Smooth muscle cell of the brain vasculature (primary cell): ENCODE measurements at places on chromosomes 16 and 17.
A peak's percentile ranks its signal among the peaks of the same experiment; 100 is the strongest.

- DNase-seq, result no peak
Measured at GRCh38 chr16:66365651-66366050, 840 bp upstream of the CDH5 start.

DNA sequence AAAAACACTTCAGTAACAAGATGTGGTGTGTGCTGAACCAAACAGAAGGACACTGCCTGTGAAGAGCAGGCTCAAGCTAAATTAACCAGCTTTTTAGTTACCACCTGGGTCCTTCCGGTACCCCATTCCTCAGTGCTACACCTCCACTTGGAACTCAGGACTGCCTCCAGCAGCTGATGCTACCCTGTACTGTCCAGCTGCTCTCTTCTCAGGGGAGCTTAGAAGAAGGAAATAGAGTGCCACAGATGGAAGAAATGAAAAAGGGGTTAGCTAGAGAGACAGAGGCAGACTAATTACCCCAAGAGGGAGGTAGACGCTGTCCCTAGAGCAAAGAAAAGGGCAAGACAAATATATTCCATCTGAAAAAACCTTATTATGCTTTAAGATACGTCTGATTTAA, 5.7 kb downstream of the MED13 start:
- no peak for DNase-seq

DNA sequence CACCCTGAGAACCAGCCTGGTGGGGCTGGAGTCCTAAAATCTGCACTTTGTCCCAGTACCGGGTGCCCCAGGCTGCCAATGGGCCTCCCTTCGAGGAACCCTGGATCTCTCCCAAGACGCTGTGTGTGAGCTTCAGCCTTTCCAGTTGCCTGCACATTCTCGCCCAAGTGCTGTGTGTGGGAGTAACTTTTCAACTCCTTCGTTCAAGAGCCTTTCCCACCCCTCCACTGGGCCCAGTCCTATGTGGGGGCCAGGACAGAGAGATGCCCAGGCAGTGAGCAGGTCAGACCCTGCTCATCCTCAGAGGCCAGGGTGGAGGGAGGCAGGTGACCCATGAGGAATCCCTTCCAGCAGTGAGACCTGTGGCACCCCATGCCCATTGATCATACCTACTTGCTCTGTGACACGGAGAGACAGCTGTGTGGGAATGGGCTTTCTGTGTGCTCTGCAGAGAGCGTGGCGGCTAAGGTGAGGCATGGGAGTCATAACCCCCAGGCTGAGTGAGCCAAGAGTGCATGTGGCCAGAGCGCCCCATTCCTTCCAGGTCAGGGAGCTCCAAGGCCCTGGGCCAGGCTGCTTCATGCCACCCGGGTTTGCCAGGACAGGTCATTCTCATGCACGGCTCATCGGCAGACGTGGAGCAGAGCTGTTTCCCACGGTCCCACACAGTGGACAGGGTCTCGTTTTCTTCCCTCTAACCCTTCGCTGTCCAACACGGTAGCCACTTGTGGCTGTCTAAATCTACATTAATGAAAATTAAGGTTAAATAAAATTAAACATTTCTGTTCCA, 154.4 kb downstream of the CLEC16A start:
- DNase-seq, result no peak

DNA sequence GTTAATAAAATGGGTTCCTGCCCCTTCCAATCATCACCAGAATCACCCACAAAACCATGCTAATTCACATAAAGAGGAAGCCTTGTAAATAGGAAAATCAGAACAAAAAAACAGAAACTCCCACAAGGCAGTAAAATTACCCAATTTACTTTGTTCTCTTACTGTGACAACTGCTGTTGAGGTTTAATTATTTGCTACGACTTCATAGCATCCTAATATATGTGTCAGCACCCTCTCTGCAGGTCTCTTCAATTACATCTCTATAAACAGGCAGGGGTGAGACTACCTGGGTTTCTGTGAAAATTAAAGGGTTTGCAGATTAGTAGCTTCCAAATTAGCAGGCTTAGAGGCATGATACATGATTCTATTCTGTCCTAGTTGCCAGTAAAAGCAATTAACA, 2.7 kb downstream of the WDR59 start:
- no peak for DNase-seq

- no peak for DNase-seq
Measured at GRCh38 chr16:80319181-80319580, 221.6 kb upstream of the DYNLRB2 start.

- no peak for DNase-seq
Measured at GRCh38 chr17:2566056-2566455, 27.4 kb upstream of the PAFAH1B1 start.

DNA sequence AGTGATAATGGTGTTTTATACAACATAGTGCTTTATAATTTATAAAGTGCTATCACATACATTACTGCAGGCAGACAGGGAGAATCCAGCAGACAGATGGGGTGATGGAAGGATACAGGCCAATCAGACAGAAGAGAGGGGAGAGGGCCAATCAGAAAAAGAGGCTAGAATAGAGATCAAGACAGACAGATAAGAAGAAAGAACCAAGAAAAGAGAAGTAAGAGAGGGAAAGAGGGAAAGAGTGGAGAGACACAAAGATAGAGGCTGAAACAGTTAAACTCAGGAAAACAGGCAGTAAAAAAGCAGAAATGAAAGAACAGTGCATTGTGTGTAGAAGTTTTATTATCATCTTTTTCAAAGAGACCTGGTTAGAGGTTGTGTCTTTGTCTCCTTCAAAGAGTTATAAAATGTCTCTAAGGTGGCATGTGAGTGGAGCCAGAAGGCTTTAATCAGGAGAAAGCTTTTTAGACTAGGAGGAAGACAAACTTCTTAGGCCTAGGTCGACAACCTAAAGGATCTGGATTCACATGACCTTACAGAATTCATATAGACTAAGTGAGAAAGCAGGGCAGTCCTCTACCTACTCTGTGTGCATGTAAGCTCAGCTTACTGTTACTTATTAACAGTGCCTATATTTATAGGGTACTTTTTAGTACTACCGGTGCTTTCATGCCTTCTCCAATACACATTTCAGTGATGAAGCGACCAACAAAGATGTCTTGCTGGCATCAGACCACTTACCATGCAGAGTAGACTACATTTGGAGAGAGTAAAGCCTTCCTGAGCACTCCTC, 8.3 kb upstream of the CHD3 start:
- no peak for DNase-seq

- DNase-seq, result no peak
Measured at GRCh38 chr17:53668854-53669253, 153.9 kb upstream of the KIF2B start.

DNA sequence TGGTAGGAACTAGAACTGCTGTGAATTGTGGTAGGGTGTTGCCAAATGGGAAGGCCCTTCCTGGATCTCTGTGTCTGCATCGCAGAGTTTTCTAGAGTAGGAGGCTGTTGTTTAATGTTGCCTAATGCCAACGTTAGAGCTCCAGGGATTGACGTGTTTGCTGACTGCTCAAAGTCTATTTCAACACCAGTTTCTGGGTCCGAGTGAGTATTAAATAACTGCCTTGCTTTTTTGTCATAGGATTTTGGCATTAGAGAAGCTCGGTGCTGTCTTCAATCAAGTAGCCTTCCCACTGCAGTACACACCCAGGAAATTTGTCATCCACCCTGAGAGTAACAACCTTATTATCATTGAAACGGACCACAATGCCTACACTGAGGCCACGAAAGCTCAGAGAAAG, 40.0 kb downstream of the SF3B3 start:
- DNase-seq, result no peak

DNA sequence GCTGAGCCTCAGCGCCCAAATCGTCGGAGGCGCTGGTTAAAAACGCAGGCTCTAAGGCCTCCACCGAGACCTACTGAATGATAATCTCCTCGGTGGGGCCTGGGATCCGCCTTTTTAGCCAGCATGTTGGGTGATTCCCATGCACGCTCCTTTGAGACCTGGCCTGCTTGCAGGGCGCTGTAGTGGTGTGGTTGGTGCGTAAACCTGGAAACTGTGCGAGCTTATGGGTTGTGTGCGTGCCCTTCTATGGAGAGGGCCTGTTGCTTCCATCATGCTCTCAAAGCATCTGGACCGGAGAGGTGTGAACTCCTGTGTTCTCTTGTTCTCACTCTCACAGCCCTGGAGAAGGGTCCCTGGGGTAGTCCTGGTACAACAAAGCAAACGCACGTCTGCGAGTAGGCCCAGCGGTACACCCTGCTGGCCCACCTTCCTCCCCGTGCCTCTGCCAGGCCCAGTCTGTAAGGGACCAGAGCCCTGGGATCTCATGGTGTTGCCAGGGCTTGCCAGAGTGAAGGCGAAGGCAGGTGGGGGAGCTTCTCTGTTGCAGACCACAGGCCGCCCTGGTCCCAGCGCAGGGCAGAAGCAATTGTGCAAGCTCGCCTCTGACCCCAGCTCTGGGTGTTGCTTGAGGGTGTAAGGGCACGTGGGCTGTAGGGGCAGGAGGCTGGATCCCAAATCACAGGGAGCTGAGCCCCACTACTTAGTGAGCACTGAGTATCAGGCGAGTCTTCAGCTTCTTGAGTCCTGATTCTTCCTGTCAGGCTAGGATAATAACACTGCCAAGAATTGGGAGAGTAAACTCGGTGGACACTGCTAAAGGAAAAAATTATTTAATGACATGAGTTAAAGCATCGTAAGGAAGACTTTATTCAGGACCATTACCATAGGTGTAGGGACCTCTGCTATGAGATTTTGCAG, 879 bp upstream of the LRRC75A start:
- no peak for DNase-seq

GRCh38 chr17:3879591-3880417, 13.0 kb downstream of the CAMKK1 start:
- no peak for DNase-seq

DNA sequence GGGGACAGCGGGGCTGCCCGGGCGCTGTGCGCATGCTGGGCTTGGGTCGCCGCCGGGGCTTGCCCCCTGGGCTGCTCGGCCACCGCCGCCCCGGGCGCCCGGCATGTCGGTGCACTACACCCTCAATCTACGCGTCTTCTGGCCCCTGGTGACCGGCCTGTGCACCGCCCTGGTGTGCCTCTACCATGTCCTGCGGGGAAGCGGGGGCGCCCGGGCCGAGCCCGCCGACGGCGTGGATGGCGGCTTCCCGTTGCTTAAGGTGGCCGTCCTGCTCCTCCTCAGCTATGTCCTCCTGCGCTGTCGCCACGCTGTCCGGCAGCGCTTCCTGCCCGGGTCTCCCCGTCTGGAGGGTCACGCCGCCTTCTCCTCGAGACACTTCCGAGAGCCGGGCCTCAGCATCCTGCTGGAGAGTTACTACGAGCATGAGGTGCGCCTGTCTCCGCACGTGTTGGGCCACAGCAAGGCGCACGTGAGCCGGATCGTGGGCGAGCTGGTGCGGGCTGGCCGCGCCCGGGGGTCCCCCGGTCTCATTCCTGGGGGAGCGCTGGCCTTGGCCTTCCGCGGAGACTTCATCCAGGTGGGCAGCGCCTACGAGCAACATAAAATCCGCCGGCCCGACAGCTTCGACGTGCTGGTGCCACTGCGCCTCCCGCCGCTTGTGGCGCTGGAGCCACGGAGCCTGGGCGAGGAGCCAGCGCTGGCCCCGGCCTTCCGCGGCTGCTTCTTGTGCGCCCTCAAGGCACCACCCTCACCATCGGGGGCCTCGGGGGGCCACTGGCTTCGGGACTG, 789 bp downstream of the ITPRIPL2 start:
- DNase-seq, result no peak

DNA sequence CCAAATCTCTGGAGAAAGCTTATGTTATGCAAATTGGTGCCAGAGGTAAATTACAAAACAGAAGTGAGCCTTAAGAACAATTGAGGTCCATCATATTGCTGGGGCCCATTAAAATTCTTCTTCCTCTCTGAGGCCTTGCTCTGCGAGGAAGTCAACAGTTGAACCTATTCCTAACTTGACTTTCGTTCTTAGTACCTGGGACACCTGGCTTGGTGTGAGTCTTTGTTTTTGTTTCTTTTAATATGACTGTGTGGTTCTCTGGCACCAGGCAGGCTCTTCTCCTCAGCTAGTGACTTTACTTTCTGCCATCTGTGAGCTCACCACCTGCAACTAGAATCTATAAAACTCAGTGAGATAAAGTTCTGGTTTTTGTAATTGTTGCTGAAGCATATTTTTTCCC, 120.4 kb downstream of the CBLN1 start:
- DNase-seq, result no peak

DNA sequence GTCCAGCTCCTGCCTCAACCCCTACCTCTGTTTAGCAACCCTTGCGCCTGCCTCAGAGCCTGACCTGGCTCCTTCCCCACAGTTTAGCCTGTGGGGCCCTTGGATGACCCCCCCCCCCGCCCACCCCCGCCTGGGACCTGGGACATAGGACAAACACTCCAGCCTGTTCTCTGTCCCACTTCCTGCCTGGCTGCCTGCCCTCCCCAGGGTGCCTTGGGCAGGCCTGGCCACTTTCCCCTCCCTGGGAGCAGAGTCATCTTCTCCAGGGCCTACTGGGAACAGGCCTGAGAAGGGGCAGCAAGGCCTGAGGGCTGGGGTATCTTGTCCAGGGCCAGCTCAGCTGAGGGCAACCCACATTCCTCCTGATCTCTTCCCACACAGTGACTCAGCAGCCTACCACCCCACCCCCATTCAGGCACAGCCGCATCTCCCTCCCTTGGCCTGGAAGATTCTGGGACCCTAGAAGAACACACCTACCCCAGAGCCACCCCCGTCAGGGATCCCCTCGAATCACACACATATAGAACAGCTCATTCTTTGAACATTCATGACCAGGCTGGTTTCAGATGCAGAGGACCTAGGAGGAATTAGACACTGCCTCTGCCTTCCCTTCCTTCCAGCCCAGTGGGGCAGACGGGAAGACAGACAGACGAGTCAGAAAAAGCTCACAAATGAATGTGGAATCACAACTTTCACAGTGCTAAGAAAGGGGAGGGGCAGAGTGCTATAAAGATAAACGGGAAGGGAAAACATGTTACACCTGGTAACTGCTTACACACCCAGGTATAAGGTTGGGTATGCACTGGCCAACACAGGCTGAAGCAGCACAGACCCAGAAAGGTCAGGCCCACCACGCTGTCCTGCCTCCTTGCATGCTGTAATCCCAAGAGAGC, 6.0 kb downstream of the FHOD1 start:
- DNase-seq, result peak; percentile 33

DNA sequence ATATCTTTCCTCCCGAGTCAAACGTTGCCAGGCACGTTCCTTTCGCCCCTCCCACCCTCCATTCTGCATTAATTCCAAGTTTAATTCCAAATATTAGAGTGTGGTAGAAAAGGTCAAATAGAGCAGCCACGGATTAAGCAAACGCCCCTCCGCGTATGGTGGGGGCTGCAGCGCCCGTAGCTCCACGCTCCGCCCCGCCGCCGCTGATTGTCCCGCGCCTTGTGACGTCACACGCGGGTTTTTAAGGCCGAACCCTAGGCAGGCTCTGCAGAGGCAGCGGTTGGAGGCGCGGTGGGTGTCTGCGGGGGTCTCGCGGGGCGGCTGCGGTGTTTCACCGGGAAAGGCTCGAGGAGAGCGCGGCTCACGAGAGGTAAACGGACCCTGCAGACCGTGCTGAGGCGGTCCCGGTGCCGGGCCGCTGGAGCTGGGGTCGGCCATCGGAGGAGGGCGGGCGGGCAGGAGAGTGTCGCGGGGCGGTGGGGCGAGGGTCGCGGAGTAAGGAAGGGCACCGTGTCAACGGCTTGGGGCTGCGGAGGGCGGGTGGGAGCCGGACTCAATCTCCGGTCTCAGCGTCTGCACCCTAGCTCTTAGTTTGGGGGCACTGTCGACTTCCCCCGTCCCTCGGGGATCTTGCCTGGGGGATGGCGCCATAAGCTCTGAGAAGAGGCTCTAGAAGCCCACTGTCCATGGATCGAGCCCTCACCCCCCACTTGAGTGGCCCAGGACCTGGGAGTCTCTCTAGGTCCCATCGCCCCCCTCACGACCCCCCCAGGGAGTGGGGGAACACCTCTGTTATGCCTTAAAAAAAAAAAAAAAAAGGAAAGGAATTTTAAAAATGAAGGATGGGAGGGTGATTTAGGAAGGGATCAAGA, at the start of gene ARL4D:
TSS of gene ARL4D (plus strand) at position 270 of the 872 bp plus-strand sequence. CDS start 740 bp downstream, outside the sequence.
- no peak for DNase-seq

- peak; percentile 58 for DNase-seq
Measured at GRCh38 chr16:67406111-67406971, 9.9 kb downstream of the ZDHHC1 start.
